ENCODE measurements at places on chromosomes 4 and X.
A peak's percentile ranks its signal among the peaks of the same experiment; 100 is the strongest.

- DNase-seq, result no peak
These were observed 56.3 kb upstream of the ATP6AP2 start for GRCh38 chrX:40524423-40524822.

DNA sequence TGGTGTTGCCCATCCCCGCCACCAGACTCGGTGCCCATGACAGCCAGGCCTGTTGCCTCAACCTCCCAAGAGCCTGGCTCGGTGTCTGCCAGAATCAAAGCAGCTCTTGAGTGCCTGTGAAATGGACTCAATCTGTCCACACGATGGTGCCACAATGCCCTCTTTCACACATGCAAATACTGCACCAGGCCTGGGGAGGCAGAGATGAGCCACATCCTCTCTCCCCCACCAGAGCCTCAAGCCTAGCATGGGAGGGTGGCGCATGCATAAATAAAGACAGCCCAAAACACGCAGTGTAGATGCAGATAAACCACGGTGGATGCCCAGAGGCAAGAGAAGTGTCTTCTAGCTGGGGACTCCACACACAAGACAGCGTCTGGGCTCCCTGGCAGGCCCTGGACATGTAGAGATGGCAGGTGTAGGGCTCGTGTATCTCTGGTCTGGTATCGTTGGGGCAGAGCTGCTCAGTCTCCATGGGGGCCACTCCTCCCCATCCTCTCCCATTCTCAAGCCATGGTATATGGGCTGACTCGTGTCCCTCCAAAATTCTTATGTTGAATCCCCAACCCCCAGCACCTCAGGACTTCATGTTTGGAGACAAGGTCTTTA, 65.6 kb downstream of the JAKMIP1 start:
- DNase-seq, result no peak

DNA sequence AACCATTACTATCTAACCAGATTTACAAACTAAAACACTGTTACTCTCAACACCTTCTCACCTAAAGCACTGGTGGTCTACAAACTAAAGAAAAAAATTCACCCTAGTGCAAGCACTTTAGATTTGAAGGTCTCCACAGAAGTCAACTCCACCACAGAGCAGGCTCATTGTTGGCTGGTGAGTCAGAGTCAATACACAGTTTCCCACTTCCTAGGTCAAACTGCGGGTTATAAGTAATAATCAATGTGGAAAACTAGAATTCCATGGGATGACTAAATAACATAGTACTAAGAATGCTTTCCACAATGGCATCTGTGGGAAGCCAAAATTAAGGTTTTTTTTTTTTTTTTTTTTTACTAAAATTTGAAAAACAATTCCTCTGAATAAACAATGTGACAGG, 191.8 kb downstream of the PDGFC start:
- DNase-seq, result no peak

GRCh38 chrX:113539599-113540356, 699.1 kb upstream of the AMOT start:
- no peak for DNase-seq

DNA sequence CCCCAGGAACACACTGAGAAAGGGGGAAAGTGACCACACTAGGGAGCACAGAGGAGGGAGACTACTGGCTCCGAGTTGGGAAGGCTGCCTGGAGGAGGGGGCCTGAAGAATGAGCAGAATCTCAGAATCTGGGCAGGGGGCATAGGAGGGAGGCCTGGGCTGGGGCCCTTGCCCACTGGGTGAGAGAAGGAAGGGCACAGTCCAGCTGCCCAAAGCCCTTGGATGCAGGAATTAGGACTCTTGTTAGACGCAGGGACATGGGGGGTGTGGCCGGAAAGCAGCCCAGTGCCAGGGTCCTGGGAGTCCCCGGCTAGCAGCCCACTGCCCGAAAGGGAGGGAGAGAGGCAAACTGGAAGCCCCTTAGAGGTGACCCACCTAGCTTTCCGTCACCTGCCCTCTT, 1.9 kb upstream of the DUSP9 start:
- DNase-seq, result peak; percentile 17

DNA sequence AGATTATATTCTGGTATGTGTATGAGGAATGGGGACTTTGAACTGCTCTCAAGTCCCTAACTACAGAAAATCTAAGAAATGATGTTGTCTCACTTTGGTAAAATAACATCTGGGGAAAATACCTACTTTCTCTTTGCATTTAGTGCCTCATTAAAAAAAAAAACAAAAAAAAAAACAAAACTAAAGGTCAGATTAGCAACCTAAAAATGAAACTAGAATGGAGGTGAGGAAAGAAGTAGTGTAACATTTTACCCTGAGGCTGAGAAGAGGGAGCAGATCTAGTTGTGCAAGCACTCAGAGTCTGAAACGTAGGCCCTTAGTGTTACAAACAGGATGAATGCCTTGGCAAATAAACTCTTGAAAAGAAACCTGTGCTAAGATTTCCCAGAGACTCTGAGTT, 56.0 kb downstream of the VGLL1 start:
- no peak for DNase-seq

DNA sequence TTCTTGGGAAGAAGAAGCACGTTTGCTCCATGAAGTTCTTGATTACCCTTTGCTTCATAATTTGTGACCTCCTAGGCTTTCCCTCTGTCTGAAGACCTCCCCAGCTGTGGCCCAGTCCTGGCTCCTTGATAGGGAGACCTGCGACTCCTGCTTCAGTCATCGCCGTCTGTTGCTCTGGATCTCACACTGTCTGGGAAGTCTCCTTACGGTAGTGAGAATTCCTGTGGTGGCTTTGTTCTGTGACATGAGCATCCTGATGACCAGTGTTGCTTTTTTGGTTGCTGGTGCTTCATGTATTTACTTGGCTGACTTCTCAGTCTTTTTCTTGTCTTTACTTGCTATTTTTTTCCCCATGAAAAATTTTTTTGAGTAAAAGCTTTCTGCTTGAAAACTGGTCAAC, 44.2 kb downstream of the JADE1 start:
- DNase-seq, result no peak

- DNase-seq, result no peak
These were observed 50.2 kb upstream of the TMEM150C start for GRCh38 chr4:82611982-82612381.

DNA sequence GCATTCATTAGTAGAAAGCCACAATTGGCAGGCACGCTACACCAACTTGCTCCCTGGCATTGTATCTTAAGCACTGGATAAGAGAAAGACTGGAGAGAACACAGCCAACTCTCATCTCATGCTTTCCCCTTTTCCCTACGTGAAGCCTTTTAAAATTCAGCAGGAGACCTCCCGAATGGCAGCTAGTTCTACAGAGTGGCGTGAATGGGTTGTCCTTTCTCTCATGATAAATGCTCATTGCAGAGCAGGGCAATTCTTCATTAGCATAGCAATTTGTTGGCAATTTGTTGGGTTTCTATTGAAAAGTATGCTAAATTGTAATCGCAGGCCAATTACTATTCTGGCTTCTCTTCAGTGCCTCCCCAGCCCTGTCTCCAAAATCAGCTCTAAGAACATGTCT, 48.0 kb downstream of the SEPTIN11 start:
- DNase-seq, result no peak

DNA sequence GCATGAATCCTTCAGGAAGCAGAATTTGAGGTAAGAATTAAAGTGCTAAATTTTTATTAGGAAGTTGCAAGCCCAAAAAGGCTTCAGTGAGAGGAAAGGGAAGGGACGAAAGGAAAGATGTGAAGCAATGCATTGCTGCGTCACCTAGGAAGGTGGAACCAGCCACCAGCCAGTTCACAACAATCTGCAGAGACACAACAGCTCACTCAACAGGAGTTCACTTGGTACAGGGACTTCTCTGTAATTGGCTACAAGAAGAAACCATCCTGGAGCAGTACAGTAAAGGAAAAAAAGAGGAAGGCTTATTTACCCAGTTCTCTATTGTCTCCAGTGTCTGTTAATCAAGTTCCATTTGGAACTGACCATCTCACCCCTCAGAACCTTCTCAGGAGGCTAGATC, 157.6 kb downstream of the HNRNPD start:
- no peak for DNase-seq

GRCh38 chr4:141348125-141348524, 127.4 kb downstream of the ZNF330 start:
- no peak for DNase-seq

DNA sequence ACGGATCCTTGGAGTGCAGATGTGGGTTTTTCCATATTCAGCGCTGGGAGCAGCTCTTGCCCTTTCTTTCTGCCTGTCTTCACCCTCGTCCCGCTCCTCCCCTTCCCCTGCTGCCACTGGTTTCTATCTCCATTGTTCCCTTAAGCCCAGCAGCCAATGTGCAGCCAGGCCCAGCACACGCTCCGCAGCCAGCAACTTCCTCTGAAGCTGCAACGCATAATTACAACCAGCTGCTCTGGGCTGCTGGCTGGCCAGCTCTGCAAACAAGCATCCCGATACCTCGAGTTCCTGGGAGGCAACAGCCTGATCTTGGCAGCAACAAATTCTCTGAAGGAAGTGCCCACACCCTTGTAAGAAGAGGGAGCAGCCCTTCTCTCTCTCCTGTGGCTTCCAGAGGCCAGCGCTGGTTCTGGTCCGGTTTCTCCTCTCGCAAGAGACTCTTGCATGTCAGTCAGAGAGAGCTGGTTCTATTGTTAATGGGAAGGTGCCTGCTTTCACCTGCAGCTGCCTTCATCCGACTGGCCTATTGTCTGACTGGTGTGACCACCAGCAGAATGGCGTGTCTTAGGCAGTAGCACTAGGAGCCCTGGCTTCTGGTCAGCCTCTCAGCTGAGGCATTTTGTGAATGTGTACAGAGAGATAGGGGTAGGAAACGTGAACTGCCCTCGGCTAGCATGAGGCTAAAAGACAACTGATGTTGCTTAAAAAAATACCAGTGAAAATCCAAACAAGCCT, 83.8 kb upstream of the MAML3 start:
- DNase-seq, result peak; percentile 91

- no peak for DNase-seq
These were observed 115.4 kb upstream of the EMCN start for GRCh38 chr4:100633269-100633668.

GRCh38 chr4:11748164-11748872, 319.6 kb upstream of the HS3ST1 start:
- DNase-seq, result no peak

DNA sequence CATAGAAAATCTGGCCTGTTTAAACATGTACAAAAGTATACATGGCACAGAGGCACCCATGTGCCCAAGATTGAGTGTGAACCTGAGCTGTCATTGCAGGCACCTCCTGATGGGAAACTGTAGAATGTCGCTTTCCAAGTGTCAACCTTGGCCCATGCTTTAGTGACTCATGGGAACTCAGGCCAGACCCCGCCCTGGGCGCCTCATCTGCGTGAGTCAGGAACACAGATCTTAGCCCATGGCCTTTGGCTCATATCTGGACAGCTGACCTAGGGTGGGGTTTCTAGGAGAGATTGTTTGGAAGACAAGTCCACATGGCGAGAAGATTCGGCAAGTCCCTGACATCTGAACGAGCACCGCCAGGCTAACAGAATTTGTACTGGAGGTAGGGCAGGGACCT, 50.0 kb downstream of the CYTL1 start:
- no peak for DNase-seq

- DNase-seq, result no peak
These were observed 1899.4 kb downstream of the STIM2 start for GRCh38 chr4:28760003-28760402.

DNA sequence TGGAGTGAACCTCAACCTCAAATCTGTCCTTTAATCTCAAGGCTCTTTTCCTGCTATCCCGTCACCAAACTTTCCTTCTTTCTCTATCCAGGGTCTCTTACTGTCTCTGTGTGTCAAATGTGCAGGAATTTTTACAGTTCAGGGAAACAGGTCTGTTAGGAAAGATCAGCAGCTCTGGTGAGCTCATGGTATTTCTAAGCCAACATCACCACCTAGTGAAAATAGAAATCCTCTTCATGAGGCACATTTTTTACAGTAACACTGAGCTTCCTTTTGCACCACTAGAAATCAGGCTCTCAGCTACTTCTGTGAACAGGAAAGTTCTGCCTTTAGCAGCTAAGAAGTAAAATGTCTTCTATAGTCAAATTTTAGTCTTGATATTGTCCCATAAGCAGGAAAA, 39.6 kb downstream of the NUDT11 start:
- DNase-seq, result no peak

DNA sequence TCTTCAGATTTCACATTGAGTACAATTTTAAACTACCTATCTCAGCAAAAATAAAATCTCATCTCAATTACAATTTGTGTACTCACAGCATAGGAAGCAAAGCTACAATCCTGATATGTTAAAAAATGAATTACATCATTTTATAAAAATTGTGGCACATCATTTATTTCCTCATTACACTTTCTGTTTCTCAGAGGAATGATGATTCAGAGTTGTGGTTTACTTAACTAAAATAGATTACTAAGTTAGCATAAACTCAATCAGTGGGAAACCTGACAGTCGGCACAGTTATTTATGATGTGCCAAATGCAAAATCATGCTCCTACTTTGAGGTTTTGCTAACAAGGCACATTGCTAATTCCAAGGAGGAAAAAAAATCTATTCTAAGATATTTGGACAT, 325.0 kb downstream of the FBXO8 start:
- no peak for DNase-seq

GRCh38 chr4:186541801-186542200, 13.6 kb downstream of the MTNR1A start:
- DNase-seq, result no peak

- DNase-seq, result no peak
These were observed 45.8 kb downstream of the TACR3 start for GRCh38 chr4:103673983-103674382.

- DNase-seq, result no peak
These were observed 3.2 kb downstream of the PRDX4 start for GRCh38 chrX:23670528-23670927.

- no peak for DNase-seq
These were observed 64.4 kb upstream of the C4orf54 start for GRCh38 chr4:99722006-99722405.

- DNase-seq, result peak; percentile 57
These were observed 1.6 kb downstream of the SEPTIN11 start for GRCh38 chr4:76950956-76951671.
